Stimulated activated CD4-positive, alpha-beta T cell treated with anti-CD3 and anti-CD28 coated beads, Interleukin-15, amount 100 ng/mL, for 24 hours (primary cell): ENCODE measurements at places on chromosomes 3 and 15.

- no peak for DNase-seq
Observed at GRCh38 chr3:143551761-143552160, 296.5 kb downstream of the SLC9A9 start.

- DNase-seq = no peak
Observed at GRCh38 chr3:131772269-131773026, 262.4 kb downstream of the CPNE4 start.

DNA sequence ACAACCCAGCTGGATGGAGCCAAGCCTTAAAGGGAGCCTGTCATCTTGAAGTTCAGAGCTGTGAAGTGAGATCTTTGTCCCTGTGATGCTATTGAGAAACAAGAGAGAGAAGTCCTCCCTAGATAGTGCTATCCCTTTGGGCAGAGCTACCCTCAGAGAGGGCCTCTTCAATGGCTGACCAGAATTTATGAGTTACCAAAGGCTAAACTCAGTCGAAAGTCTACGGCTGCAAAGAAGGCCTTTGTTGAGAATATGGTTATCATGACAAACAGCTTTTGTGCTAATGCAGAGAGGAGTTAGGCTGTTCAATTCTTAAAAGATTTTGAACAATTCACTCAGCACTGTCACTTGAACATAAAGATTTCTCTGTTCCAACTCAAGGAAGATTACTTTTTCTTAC is 65.9 kb upstream of the C3orf80 start:
- no peak for DNase-seq

DNA sequence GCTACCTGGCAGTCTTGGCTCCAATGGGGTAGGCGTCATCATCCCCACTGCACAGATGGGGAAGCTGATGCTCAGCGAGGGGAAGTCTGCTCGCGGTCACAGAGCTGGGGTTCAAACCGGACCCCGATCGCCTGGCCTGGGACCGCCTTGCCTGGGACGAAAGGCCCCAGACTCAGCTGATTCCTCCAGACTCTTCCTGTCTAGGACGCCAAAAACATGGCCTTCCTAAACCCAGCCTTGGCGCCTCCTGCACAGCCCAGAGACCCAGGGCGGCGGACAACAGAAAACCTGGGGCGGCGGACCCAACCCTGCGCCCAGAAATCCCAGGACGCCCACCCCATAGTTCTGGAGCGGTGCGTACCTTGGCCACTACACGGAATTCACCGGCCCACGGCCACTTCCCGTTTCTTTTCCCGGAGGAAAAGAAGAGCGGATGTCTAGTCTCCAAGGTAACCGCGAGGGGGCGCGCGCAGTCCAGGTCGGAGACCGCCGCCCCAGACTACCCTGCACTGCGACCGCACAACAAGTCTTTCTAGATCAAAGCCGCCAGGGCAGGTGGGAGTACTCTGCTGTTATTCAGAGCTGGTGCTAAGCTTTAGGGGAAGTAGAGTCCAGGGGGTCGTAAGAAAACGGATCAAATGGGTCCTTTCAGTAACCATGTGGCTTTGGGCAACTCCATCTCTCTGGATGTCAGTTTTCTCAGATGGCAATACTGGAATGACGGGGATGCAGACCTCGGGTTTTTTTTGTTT is 4.9 kb upstream of the IL17RD start:
- DNase-seq = peak; percentile 76

GRCh38 chr15:60966316-60966715 is 262.8 kb downstream of the RORA start:
- no peak for DNase-seq

- DNase-seq = peak; percentile 55
Observed at GRCh38 chr3:184656829-184657681, 54.8 kb downstream of the MAGEF1 start.

GRCh38 chr3:74564560-74564959 is 49.9 kb downstream of the CNTN3 start:
- no peak for DNase-seq

DNA sequence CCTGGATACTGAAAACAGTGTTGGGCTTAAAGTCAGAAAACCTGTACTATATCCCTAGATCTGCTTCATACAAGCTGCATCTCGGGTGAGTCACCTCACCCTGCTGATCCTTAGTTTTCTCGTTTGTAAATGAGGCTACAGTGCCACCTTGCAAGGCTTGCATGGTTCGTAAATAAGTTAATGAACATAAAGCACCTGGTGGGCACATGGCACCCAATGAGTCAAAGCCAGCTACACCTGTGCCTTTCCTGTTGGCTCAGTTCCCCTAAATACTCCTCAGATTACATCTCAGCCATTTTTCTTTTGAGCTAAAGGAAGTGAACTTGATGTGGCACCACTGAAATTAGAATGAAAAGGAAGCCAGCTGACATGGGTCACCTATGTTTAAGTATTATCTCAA is 26.5 kb downstream of the RTP1 start:
- DNase-seq = no peak

DNA sequence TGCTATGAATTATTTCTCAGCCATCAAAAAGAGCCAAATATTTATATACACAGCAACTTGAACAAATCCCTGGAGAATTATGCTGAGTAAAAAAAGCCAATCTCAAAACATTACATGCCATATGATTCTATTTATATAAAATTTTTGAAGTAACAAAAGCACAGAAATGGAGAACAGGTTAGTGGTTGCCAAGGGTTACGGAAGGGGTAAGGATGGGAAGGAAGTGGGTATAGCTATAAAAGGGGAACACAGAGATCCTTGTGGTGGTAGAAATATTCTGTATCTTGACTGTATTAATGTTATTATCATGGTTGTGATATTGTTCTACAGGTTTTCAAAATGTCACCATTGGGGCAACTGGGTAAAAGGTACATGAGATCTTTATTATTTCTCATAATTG is 62.3 kb upstream of the ASB14 start:
- DNase-seq = no peak

DNA sequence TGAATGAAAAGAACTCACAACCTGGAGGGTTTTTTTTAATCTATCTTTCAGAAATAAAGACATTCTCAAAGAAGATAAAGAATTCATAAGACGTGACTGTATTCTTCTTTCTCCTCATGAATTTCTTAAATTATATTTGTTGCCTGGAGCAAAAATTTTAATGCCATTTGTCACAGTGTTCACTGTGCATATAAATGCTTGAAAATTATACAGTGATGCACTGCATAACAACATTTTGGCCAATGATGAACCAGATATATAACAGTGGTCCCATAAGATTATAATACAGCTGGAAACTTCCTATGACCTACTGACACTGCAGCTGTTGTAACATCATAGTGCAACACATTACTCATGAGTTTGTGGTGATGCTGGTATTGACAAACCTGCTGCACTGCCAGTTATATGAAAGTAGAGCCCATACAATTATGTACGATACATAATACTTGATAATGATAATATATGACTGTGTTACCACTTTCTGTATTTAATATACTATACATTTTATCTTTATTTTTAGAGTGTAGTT is 67.3 kb downstream of the P2RY1 start:
- DNase-seq = no peak

- DNase-seq = no peak
Observed at GRCh38 chr15:71295603-71296314, 180.5 kb downstream of the THSD4 start.

DNA sequence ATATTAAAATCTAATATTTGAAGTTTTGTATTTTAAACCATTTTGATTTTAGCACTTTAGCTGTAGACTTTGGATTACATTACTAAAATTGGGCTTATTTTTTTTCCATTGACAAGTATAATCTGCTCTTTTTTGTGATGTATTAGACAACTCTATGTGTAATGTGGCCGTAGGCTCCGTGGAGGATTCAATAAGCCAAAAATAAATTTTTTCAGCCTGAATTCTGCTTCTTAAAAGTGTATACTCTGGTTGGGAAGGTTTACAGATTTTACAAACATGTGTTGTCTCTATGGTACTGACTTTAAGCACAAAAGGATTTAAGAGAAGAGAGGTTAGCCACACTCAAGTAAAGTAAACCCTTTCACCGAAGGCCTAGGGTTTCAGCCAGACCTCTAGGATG is 110.8 kb downstream of the PLCL2 start:
- no peak for DNase-seq

- DNase-seq = no peak
Observed at GRCh38 chr15:99328106-99329072, 77.1 kb downstream of the LRRC28 start.

DNA sequence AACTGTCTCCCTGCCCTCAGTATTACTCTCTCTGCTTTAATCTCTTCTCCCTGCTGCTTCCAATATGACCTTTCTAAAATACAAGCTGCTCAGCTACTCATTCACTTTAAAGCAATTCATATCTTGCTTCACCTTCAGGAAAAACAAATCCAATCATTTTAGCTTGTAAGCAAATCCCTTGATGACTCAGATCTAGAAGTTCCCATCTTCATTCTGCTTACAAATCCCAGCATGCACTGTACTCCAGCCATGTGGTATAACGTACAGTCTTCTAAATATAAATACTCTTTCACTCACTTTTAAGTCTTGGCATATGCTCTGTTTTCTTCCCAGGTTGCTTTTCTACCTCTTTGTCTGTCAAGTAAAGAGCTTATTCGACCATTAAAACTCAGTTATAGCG is 1009.1 kb upstream of the SEMA6D start:
- DNase-seq = no peak
